ENCODE measurements at places on chromosomes 1 and 21. TPM values are rescaled to one million over a fixed set of nuclear protein-coding genes. Genes with fewer than 3 reads are reported as not detected.

DNA sequence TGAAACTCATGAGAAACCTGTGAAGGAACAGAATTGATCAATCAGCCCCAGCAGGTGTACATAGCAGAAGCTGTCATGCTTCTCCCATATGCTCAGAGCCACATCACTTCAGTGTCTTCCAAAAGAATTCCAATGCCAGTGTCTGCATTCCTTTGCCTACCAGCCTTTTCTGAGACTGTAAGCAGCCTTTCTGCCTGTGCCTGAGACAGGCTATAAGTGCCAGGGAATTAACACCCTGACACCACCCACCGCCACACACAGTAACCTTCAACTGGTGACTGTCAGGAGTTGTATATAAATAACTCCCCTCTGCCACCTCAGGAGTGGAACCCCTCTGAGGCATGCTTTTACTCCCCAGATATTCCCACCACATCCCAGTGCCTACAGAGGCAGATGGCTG is 38.1 kb upstream of the SLAMF9 start:
- no peak overlapping the region for H3K27ac ChIP-seq
- H3K27me3 ChIP-seq: no peaks in the 10 kb centered on the region
- no peaks in the 10 kb centered on the region for H3K36me3 ChIP-seq
- DNase-seq: no peak

The LEMD1 gene
- 26.3 TPM for total RNA-seq

- peaks cover 32% of the 10 kb centered on the region for H3K36me3 ChIP-seq
- peaks cover 7% of the 10 kb centered on the region for H3K4me1 ChIP-seq
- no peak overlapping the region for H3K27ac ChIP-seq
- no peak for DNase-seq
- H3K4me3 ChIP-seq: no peak overlapping the region
- H3K27me3 ChIP-seq: no peaks in the 10 kb centered on the region
These were observed 621.5 kb upstream of the ADGRL2 start for GRCh38 chr1:81179242-81179641.

DNA sequence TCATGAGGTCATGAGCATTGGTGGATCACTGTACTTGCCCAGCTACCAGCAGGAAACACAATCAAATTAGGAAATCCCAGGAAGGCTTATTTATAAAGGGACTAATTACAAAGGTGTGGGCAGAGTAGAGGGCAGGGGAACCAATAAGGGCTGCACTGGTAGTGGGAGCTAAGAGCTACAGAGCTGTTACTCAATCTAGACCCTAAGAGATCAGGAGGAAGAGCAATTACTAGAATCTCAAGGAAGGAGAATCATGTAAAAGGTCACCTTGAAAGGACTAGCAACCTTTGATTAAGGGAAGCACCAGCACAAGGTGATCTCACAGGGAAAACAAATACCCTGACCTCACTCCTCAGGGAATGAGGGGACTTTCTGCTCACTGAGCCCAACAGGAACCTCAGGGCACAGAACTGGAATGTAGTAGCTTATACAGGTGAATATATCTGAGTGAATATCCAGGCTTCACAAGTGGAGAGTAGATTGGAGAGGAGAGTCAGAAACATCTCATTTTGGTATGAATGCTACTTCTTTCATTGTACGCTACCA is 66.8 kb downstream of the SAMSN1 start:
- no peak overlapping the region for H3K27ac ChIP-seq
- no peak overlapping the region for H3K4me3 ChIP-seq
- no peaks in the 10 kb centered on the region for H3K4me1 ChIP-seq
- no peaks in the 10 kb centered on the region for H3K27me3 ChIP-seq
- no peaks in the 10 kb centered on the region for H3K36me3 ChIP-seq

DNA sequence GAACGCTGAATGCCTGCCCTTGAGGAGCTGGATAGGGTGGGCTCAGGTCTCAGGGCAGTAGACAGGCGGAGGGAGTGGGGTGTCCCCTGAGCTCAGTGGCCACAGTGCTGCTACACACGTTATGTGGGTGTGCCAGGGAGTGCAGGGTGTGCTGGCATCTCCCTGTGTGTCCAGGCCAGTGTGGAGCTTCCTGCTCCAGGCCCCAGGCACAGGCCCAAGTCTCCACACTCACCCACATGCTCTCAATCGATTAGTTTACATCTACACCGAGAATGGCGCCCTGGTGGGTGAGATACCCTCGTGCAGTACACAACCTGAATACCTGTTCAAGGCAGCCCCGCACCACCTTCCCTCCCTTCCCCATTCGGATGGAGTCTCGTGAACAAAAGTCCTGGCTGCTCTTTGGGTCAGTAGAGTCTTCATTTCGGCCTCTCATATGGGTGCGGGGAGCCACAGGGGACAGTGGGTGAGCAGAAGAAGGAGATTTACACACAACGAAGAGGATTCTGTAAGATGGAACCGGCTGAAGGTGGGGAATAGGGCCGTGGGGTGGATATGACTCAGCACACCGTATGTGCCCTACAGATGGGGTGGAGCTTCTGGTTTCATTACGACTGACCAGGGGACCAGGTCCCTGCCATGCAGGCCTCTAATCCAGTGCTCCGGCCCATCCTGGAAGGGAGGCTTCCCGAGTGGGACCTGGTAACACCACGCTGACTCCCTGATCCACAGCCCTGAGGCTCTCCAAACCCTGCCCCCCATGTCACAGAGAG is 93.3 kb downstream of the SPSB1 start:
- no peak overlapping the region for H3K4me3 ChIP-seq
- no peak for DNase-seq
- H3K36me3 ChIP-seq: no peaks in the 10 kb centered on the region
- no peaks in the 10 kb centered on the region for H3K4me1 ChIP-seq
- peak overlapping the region; percentile 38 for H3K27ac ChIP-seq

DNA sequence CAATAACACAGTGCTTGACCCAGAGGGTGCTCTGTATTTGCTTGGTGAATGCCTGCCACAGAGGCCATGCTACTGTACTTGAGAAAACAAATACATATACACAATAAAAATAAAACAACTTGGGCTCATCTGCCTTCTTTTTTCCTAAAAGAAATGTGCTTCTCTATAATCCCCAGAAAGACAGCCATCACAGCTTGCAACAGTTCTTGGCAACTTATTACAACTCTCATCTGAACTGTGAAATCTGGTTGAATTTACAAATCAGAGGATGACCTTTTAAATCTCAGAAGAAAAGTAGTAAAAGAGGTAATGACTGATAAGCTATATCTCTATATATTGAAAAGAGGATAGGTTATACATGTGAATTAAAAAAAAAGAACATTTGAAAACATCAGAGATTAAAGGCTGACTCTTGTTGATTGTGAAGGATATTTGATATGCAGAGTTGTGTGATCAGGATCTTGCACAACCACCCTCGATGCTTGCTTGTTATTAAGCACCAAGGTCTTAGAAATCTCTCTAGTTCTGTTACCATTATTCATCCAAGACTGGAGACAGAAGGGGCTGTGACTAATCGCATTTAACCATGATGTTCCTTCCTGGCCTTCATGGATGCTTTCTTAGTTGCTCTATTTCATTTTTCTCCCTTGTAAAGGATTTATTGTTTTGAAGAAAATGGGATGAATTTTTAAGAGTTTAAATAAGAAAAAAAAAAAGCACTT is 213.4 kb downstream of the APP start:
- H3K27ac ChIP-seq: peak overlapping the region; percentile 57
- no peak overlapping the region for H3K4me3 ChIP-seq
- H3K4me1 ChIP-seq: peaks cover 36% of the 10 kb centered on the region
- DNase-seq: no peak
- peaks cover 68% of the 10 kb centered on the region for H3K36me3 ChIP-seq

GRCh38 chr1:34709547-34709946 is 45.3 kb upstream of the GJB5 start:
- no peak overlapping the region for H3K4me3 ChIP-seq
- peak; percentile 36 for DNase-seq
- no peaks in the 10 kb centered on the region for H3K36me3 ChIP-seq

The LCE1D gene
- not detected for total RNA-seq

- H3K27ac ChIP-seq: no peak overlapping the region
- H3K36me3 ChIP-seq: no peaks in the 10 kb centered on the region
- no peaks in the 10 kb centered on the region for H3K27me3 ChIP-seq
- no peak for DNase-seq
These were observed 33.9 kb upstream of the LGALS8 start for GRCh38 chr1:236489710-236490377.

DNA sequence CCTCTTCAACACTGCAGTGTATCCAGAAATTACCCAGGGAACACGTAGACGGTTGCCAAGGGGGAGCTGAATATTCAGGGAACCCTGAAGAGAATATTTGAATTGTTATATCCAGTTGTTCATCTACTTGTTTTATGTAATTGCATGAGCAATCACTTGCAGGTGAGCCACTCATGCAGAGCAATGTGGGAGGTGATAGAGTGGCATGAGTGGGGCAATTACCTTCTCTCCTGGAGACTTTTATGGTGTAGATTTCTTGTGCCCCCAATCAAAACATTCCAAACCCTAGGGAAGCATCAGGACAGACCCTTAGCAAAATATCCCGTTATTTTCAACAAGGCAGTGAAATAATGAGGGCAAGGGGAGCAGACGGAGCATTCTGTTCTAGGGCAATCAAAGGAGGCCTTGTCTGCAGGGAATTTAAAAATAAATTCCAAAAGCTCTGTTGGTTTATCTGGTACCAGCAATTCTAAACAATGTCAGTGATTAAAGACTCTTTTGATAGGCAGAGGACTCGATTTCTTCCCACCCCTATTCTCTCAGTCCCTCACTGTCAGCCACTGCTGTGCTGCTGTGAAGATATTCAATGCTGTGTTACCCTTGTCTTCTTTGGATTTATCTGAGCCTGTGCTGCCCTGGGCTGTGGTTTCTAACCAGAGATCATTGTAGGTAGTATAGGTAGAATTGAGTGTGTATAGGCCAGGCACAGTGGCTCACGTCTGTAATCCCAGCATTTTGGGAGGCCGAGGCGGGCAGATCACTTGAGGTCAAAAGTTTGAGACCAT is 180.2 kb upstream of the MAP1LC3C start:
- no peak overlapping the region for H3K27ac ChIP-seq
- DNase-seq: no peak
- peaks cover 20% of the 10 kb centered on the region for H3K4me1 ChIP-seq
- H3K36me3 ChIP-seq: peaks cover 17% of the 10 kb centered on the region

- no peak overlapping the region for H3K27ac ChIP-seq
- DNase-seq: no peak
- H3K4me3 ChIP-seq: no peak overlapping the region
- peaks cover 4% of the 10 kb centered on the region for H3K4me1 ChIP-seq
- peaks cover 40% of the 10 kb centered on the region for H3K27me3 ChIP-seq
These were observed 922 bp upstream of the FCRLB start for GRCh38 chr1:161720422-161720821.

GRCh38 chr21:27244352-27244751 is 277.5 kb upstream of the ADAMTS5 start:
- no peak overlapping the region for H3K4me3 ChIP-seq
- no peaks in the 10 kb centered on the region for H3K27me3 ChIP-seq
- no peak for DNase-seq
- peaks cover 13% of the 10 kb centered on the region for H3K4me1 ChIP-seq

GRCh38 chr1:119595606-119596005 is 52.5 kb downstream of the ZNF697 start:
- no peaks in the 10 kb centered on the region for H3K4me1 ChIP-seq
- no peaks in the 10 kb centered on the region for H3K36me3 ChIP-seq
- no peaks in the 10 kb centered on the region for H3K27me3 ChIP-seq
- DNase-seq: no peak
- no peak overlapping the region for H3K27ac ChIP-seq
- H3K4me3 ChIP-seq: no peak overlapping the region

Measured in WTC11 (cell line).